Left lung (tissue), 14 donors: ENCODE measurements at places on chromosomes 1 and 21.

DNA sequence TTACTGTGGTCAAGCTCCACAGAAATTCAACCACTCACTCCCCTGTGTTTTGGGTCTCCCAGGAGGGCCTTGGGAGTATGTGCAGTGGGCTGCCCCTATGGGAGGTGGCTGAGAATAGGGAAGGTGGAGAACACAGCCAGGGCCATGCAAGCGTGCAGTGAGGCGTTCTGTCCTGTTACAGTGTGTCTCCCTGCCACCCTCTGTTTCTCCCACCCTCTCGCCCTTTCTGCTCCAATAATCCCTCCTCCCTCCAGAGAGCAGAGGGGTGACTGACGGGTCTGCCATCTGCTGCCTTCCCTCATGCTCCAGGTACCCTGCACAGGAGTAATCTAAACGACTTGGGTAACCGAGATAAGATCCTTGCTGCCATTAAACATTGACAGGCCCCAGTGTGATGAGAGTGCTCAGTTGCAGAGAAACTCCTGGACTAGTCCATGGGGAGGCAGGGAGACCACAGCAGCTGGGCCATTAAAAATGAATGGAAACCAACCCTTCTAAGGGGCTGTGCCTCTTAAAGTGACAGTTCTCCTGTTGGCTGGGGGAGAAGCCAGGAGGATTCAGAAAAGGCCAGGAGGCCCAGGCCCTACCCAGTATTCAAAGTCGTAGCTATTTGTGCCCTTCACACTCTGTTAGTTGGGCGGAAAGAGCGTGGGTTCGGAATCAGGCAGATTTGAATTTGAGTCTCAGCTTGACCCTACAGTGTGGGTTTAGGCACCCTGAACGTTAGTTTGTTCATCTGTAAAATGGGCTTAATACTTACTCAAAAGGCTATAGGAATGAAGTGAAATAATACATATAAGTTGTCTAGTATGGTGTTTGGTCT, 22.4 kb upstream of the BTG2 start:
- no peak overlapping the region for H3K4me3 ChIP-seq
- no peaks in the 10 kb centered on the region for H3K27me3 ChIP-seq
- no peak for DNase-seq

DNA sequence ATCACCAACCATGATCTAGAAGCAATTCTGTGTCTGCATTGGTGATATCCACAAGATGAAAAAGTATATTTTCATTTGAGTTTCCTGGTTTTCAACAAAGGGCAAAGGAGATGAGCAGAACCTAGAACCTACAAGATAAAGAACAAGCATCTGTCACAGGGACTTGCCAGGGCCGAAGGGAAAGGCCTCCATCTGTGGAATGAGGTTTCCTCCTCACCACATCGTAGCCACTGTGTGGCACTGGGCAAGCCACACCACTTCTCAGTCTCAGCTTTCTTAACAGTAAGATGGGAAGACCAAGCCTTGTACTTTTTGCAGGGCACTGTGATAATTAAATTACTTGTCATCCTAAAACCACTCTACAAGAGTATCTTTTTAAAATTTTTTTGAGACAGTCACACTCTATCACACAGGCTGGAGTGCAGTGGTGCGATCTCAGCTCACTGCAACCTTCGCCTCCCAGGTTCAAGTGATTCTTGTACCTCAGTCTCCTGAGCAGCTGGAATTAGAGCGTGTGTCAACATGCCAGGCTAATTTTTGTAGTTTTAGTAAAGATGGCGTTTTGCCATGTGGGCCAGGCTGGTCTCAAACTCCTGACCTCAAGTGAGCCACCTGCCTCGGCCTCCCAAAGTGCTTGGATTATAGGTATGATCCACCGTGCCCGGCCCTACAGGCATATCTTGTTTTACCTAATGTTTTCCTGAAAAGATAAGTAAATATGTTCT, 45.8 kb downstream of the ARHGEF11 start:
- H3K4me1 ChIP-seq: no peaks in the 10 kb centered on the region
- H3K36me3 ChIP-seq: no peaks in the 10 kb centered on the region
- no peak for DNase-seq
- no peak overlapping the region for H3K4me3 ChIP-seq

DNA sequence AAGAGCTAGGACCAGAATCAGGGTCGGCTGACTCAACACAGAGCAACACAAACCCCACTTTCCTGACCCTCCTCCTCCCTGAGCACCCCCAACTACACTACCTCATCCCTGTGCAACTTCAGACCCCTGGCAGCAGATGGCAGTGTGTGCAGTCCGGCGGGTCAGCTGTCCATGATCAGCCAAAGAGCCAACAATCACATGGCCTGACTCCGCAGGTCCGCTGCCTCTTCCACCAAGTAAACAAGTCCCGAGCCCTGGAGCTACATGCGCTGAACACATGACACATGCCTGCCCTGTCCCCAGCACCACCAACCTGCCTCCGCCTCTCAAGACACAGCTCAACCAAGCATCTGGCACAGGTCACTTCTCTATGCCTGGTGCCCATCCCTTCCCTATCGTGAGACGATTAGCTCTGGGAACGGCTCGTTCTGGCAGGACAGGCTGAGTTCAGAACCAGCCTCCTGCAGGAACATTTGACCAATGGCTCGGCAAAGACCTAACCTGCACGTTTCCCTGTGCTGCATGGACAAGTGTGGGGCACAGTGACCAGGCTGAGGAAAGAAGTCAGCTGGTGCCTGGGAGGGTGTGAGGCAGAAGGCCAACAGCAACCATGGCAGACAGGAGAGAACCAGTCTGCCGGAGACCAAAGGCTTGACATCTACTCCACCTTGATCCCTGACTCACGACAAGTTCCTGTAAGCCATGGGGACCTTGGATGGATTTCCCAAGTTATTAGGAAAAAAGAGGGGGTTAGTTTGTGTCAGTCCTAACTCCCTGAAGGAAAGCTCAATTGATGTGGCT, 60.3 kb downstream of the CD46 start:
- H3K27me3 ChIP-seq: no peaks in the 10 kb centered on the region
- no peak overlapping the region for H3K4me3 ChIP-seq
- peaks cover 33% of the 10 kb centered on the region for H3K4me1 ChIP-seq
- DNase-seq: no peak

DNA sequence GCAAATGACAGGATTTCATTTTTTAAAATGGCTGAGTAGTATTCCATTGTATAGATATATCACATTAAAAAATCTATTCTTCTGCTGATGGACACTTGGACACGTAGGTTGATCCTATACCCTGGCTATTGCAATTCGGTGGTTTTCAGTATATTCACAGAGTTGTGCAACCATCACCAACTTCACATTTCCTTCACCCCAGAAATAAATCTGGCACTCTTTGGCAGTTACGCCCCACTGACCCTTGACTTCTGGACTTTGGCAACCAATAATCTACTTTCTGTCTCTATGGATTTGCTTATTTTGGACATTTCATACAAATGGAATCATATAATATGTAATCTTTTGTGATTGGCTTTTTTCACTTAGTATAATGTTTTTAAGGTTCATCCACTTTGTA, 35.9 kb downstream of the MAP3K7CL start:
- H3K27ac ChIP-seq: no peak overlapping the region
- H3K36me3 ChIP-seq: no peaks in the 10 kb centered on the region
- H3K4me3 ChIP-seq: no peak overlapping the region
- DNase-seq: no peak
- no peaks in the 10 kb centered on the region for H3K4me1 ChIP-seq

GRCh38 chr1:169586067-169586394, 250 bp downstream of the F5 start:
- no peak overlapping the region for H3K27ac ChIP-seq
- peaks cover 4% of the 10 kb centered on the region for H3K4me1 ChIP-seq
- no peaks in the 10 kb centered on the region for H3K36me3 ChIP-seq
- H3K27me3 ChIP-seq: peaks cover 4% of the 10 kb centered on the region
- H3K4me3 ChIP-seq: no peak overlapping the region

- H3K4me1 ChIP-seq: no peaks in the 10 kb centered on the region
- no peaks in the 10 kb centered on the region for H3K36me3 ChIP-seq
- no peak overlapping the region for H3K27ac ChIP-seq
- DNase-seq: no peak
These were observed 24.1 kb downstream of the PIGM start for GRCh38 chr1:160007577-160008200.

GRCh38 chr1:205294175-205294917, 27.2 kb downstream of the NUAK2 start:
- no peaks in the 10 kb centered on the region for H3K27me3 ChIP-seq
- H3K36me3 ChIP-seq: no peaks in the 10 kb centered on the region
- no peak overlapping the region for H3K4me3 ChIP-seq

DNA sequence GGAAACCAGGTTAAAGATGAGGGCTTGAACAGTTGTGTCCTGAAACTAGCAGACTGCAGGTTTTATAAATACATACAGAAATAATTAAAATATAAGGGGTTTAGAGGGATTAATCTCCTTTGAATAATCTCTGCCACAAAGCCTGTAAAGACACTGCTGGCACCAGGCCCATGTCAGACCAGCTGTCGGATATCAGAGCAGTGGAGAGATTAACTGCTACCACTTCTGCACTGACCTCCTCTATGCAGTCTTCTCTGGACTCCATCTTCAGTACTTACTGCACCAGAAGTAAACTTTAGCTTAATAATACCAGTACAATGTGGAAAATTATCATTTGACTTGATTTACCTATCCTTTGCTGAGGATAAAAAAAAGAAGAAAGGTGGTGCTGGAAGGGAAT, 128.6 kb downstream of the LHX4 start:
- no peaks in the 10 kb centered on the region for H3K36me3 ChIP-seq
- no peaks in the 10 kb centered on the region for H3K27me3 ChIP-seq
- DNase-seq: peak; percentile 60
- H3K4me3 ChIP-seq: no peak overlapping the region

DNA sequence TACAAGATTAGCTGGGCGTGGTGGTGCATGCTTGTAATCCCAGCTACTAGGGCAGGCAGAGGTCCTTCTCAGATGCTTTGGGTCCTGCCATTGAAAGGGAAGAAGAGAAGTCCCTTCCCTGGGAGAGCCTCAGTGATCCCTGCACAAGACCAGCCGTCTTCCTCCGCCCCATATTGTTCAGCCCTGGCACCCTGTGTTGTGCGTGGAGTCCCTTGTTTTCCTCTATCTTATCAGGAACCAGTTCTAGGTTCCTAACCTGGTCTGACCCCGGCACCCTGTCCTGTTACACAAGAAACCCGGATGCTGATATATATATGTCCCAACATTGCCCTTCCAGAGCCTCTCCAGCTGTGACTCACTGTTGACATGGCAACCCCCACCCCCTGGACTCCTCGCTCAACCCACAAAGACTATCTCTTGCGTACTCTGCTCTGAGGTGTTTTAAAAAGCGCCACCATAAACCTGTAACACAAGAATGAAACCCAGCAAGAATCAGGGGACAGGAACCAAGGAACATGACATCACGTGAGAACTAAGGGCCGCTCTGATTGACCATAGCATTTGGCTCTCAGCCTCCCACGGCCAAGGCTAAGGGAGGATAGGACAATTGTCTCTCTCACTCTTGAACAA, 4.8 kb downstream of the MX2 start:
- H3K4me3 ChIP-seq: no peak overlapping the region
- H3K27ac ChIP-seq: peak overlapping the region; percentile 85
- DNase-seq: peak; percentile 73
- H3K27me3 ChIP-seq: peaks cover 9% of the 10 kb centered on the region

DNA sequence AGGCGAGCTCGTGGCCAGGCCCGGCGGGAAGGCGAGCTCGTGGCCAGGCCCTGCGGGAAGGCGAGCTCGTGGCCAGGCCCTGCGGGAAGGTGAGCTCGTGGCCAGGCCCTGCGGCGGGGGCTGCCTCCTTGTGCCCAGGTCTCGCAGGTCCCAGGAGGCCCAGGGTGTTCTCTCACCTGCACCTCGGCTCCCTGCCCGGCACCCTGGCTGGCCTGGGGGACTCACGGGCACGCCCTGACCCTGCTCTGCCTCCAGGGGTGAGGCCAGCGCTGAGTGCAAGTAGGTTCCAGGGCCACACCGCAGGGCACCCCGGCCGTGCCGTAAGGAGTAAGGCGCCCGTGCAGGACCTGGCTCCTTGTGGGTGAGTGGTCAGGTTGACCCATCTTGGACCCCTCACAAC, 4.4 kb downstream of the SDF4 start:
- H3K27me3 ChIP-seq: no peaks in the 10 kb centered on the region
- no peak overlapping the region for H3K27ac ChIP-seq
- H3K4me3 ChIP-seq: no peak overlapping the region
- no peak for DNase-seq

GRCh38 chr1:204171751-204172178, 5.6 kb upstream of the REN start:
- H3K4me3 ChIP-seq: no peak overlapping the region
- no peaks in the 10 kb centered on the region for H3K27me3 ChIP-seq
- no peak overlapping the region for H3K27ac ChIP-seq
- no peak for DNase-seq
- H3K4me1 ChIP-seq: no peaks in the 10 kb centered on the region

DNA sequence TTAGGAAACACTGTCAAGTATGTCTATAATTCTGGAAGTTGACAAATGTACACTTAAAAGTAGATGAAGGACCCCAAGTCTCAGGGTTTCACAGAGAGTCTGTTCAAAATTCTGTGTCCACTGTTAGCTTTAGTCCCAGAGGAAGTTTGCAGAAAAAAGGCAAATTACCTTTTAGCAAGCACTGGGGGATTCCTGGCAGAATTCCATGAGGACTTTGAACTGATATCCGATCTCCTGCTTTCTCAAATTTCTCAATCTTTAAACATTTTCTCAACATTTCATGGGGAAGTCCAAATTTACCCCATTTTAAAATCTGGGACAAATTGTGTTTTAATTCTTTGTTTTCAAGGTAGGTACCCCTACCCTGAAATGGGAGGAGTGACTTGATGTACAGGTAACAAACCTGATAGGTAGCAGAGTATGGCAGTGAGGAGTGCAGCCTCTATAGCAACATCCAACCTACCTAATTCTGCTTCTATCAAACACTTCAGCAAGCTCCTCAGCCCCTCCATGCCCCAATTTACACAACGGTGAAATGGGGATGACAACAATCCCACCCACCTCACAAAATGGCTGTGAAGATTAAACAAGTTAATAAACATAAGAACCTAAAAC, 344.9 kb downstream of the OMA1 start:
- H3K27me3 ChIP-seq: no peaks in the 10 kb centered on the region
- no peak overlapping the region for H3K27ac ChIP-seq
- H3K4me1 ChIP-seq: no peaks in the 10 kb centered on the region
- H3K36me3 ChIP-seq: no peaks in the 10 kb centered on the region

GRCh38 chr1:236281198-236281653, 532 bp downstream of the ERO1B start:
- peak; percentile 40 for DNase-seq
- peak overlapping the region; percentile 85 for H3K4me3 ChIP-seq
- H3K27ac ChIP-seq: peak overlapping the region; percentile 75

DNA sequence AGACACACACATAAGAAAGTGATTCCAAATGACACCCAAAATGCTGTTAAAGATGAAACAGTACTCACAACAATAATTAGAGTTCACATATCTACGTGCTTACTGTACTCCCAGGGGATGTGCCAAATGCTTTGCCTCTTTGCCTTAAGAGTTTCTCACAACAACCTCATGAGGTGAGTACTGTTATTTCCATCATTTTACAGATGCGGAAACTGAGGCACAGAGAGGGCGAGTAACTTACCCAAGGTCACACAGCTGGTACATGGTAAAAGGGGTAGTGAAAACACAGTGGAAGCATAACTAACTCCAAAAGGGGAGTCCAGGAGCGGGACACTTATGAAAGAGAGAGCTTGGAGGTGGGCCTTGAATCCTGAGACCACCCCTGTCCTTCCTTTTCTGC, 171.8 kb downstream of the ACTL8 start:
- no peak overlapping the region for H3K27ac ChIP-seq
- no peak overlapping the region for H3K4me3 ChIP-seq
- H3K36me3 ChIP-seq: no peaks in the 10 kb centered on the region
- DNase-seq: no peak
- no peaks in the 10 kb centered on the region for H3K27me3 ChIP-seq
- H3K4me1 ChIP-seq: no peaks in the 10 kb centered on the region
